Small intestine (tissue), 16 donors: ENCODE measurements at places on chromosomes 2 and 18.
A peak's percentile ranks its signal among the peaks of the same experiment; 100 is the strongest.

DNA sequence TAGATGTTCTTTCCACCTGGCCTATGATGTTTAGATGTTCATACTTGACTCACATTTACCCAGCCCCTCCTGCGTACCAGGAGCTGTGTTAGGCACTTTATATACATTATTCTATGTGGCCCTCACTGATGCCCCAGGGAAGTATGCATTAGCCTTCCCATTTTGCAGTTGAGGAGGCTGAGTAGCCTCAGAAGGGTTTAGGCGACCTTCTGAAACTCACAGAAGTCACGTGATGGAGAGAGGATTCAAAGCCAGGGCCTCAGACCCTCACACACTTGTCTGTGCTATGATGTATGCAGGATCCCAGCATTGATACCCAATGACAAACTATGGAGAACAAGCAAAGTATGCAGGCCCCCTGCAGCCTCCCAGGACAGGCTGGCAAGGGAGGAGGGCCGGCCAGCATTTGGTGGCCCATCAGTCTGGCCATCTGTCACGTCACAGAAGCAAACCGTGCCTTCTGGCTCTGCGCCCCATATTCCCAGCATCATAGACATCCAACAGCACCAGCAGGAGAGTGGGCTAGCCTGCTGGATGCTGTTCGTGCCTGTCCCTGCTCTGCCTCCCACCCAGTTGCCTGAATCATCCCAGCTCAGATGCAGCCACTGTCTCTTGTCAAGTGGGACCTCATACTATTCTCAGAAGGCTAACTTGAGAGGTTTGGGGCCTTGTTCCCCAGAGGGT is 33.6 kb downstream of the EHD3 start:
- no peak for DNase-seq

GRCh38 chr18:38318416-38318815 is 752.8 kb upstream of the CELF4 start:
- DNase-seq: no peak

DNA sequence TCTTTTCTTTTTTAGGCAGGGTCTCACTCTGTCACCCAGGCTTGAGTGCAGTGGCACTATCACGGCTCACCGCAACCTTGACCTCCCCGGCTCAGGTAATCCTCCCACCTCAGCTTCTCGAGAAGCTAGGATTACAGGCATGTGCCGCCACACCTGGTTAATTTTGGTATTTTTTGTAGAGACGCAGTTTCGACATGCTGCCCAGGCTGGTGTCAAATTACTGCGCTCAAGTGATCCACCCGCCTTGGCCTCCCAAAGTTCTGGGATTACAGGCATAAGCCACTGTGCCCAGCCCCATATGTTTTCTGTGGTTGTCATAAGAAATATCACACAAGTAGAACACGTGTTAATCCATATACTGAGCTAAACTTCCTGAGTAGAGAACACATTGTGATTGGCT is 14.6 kb downstream of the ENOSF1 start:
- no peak for DNase-seq

GRCh38 chr2:170747921-170748320 is 22.3 kb upstream of the ERICH2 start:
- peak; percentile 40 for DNase-seq

- DNase-seq: no peak
These were observed 916 bp upstream of the OSBPL1A start for GRCh38 chr18:24398540-24398939.

- DNase-seq: no peak
These were observed 201.4 kb downstream of the CELF4 start for GRCh38 chr18:37364237-37364636.

- DNase-seq: no peak
These were observed 202.9 kb upstream of the NT5C1B start for GRCh38 chr2:18792226-18792629.
